Naive thymus-derived CD4-positive, alpha-beta T cell (primary cell): ENCODE measurements at places on chromosomes 5 and 9.

DNA sequence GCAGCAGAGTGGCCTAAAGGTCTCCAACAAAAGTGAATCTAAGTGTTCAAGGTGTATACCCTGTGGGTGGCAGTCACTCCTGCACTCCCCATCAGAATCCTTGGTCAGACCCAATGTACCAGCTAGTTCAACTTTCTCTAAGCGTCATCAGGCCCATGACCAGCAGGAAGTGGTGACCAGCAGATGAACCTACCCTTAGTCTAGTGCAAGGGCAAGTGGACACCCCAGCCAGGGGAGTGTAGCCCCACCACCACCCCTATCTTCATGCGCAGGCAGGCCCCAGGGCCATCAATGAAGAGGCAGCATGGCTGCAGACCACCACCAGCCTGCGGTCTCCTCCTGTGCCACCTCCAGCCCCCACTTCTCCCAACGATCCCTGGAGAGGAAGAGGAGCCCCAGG is 213.1 kb downstream of the AGTPBP1 start:
- no peak for DNase-seq
- no peaks in the 10 kb centered on the region for H3K36me3 ChIP-seq
- H3K4me3 ChIP-seq: no peak overlapping the region
- no peak overlapping the region for H3K27ac ChIP-seq
- H3K4me1 ChIP-seq: no peaks in the 10 kb centered on the region
- no peaks in the 10 kb centered on the region for H3K27me3 ChIP-seq

- peaks cover 12% of the 10 kb centered on the region for H3K4me1 ChIP-seq
- H3K27me3 ChIP-seq: no peaks in the 10 kb centered on the region
- H3K36me3 ChIP-seq: no peaks in the 10 kb centered on the region
- peak; percentile 61 for DNase-seq
These were observed 752 bp upstream of the ANKH start for GRCh38 chr5:14872070-14872989.

- H3K4me3 ChIP-seq: no peak overlapping the region
- no peak overlapping the region for H3K27ac ChIP-seq
- H3K27me3 ChIP-seq: no peaks in the 10 kb centered on the region
- no peaks in the 10 kb centered on the region for H3K4me1 ChIP-seq
- no peaks in the 10 kb centered on the region for H3K36me3 ChIP-seq
- DNase-seq: no peak
These were observed 172.7 kb upstream of the MEF2C start for GRCh38 chr5:89055695-89056085.

- H3K27ac ChIP-seq: no peak overlapping the region
- no peaks in the 10 kb centered on the region for H3K4me1 ChIP-seq
- H3K4me3 ChIP-seq: no peak overlapping the region
- H3K27me3 ChIP-seq: no peaks in the 10 kb centered on the region
- DNase-seq: no peak
These were observed 153.5 kb upstream of the TARS1 start for GRCh38 chr5:33287242-33287641.

- no peaks in the 10 kb centered on the region for H3K27me3 ChIP-seq
- H3K27ac ChIP-seq: no peak overlapping the region
- no peak overlapping the region for H3K4me3 ChIP-seq
- H3K36me3 ChIP-seq: no peaks in the 10 kb centered on the region
- H3K4me1 ChIP-seq: no peaks in the 10 kb centered on the region
These were observed 20.1 kb downstream of the PDE6A start for GRCh38 chr5:149924486-149924885.

GRCh38 chr5:64165500-64166200 is at the start of gene RNF180:
Gene RNF180, plus strand, starts transcription at chr5:64165843. Its CDS starts 34,965 bp downstream, at chr5:64200808.
- H3K27me3 ChIP-seq: peaks cover 5% of the 10 kb centered on the region
- no peak within 1 kb of the TSS for H3K4me3 ChIP-seq
- no peaks in the 10 kb centered on the region for H3K4me1 ChIP-seq
- no peaks in the 10 kb centered on the region for H3K36me3 ChIP-seq

- H3K4me3 ChIP-seq: no peak overlapping the region
- DNase-seq: no peak
- H3K27ac ChIP-seq: no peak overlapping the region
- H3K27me3 ChIP-seq: no peaks in the 10 kb centered on the region
- peaks cover under 1% of the 10 kb centered on the region for H3K4me1 ChIP-seq
These were observed 74.3 kb upstream of the SSBP2 start for GRCh38 chr5:81825237-81825636.

- no peak overlapping the region for H3K4me3 ChIP-seq
- H3K36me3 ChIP-seq: no peaks in the 10 kb centered on the region
- H3K27ac ChIP-seq: no peak overlapping the region
- H3K4me1 ChIP-seq: peaks cover 71% of the 10 kb centered on the region
- H3K27me3 ChIP-seq: no peaks in the 10 kb centered on the region
These were observed 28.6 kb upstream of the IL7R start for GRCh38 chr5:35828082-35828598.

DNA sequence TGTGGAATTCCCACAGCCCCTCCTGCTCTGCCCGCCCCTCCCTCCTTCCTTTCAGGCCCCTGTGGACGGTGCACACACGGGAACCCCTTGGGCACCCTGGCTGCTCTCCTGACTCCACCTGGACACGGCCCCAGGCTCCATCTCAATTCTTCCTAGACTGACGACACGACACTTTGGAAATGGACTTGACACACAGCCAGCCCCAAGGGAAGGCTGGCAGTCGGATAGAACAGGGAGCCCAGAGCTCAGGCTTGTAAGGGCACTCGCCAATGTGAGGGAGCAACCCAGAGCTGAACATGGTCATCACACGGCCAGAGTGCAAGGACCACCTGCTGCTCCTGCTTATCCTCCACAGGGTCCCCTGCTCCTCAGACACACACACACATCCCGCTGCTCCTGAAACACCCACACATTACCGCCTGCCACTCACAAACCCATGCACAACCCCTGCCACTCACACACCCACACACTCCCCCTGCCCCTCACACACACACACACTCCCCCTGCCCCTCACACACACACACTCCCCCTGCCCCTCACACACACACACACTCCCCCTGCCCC is 8.9 kb downstream of the SLC9A3 start:
- H3K27ac ChIP-seq: no peak overlapping the region
- no peaks in the 10 kb centered on the region for H3K27me3 ChIP-seq
- DNase-seq: no peak
- H3K4me1 ChIP-seq: no peaks in the 10 kb centered on the region
- H3K4me3 ChIP-seq: no peak overlapping the region

DNA sequence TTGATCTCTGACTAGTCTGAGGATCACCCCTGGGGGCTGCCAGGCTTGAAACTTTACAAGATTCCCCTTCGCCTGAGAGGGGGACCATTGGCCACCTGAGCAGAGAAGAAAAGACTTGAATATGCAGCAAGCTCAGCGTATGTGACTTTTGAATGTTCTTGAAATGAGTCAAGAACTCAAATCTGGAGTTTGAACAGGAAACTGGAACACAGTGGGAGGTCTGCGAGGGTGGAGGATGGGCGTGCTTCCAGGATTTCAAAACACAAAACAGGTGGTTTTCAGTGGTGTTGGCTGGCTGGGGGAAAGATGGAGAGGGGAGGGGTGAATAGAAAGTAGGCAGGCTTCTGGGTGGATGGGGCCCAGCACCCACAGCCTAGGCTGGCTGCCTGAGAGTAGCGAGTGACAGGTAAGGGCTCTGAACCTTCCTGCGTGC is 40.6 kb downstream of the TMEM174 start:
- no peaks in the 10 kb centered on the region for H3K4me1 ChIP-seq
- no peak for DNase-seq
- H3K27ac ChIP-seq: no peak overlapping the region
- peaks cover 11% of the 10 kb centered on the region for H3K27me3 ChIP-seq
- H3K4me3 ChIP-seq: no peak overlapping the region

GRCh38 chr5:129506086-129506485 is 46.0 kb downstream of the ADAMTS19 start:
- H3K27ac ChIP-seq: no peak overlapping the region
- no peaks in the 10 kb centered on the region for H3K4me1 ChIP-seq
- H3K27me3 ChIP-seq: no peaks in the 10 kb centered on the region
- no peaks in the 10 kb centered on the region for H3K36me3 ChIP-seq

DNA sequence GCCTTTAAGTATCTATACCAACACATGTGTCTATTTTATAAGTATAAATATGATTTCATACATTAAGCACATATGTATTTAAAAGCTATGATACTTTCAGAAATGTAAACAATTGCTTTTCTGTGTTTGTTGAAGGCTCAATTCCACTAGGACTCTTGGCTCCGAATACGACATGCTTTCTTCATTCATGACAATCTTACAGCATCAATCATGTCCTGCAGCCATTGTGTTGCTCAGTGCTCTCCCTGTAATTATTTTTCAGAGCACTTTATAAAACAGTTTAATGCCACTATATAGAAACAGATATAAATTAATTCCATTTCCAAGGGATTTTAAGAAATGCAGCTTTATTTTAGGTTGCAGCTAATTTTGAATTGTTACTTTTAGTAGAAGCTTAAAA is 167.3 kb downstream of the TAF11L14 start:
- no peaks in the 10 kb centered on the region for H3K4me1 ChIP-seq
- no peak overlapping the region for H3K4me3 ChIP-seq
- DNase-seq: no peak
- no peak overlapping the region for H3K27ac ChIP-seq

- no peak overlapping the region for H3K27ac ChIP-seq
- peaks cover 16% of the 10 kb centered on the region for H3K36me3 ChIP-seq
- H3K4me3 ChIP-seq: no peak overlapping the region
- no peaks in the 10 kb centered on the region for H3K27me3 ChIP-seq
- peaks cover 8% of the 10 kb centered on the region for H3K4me1 ChIP-seq
These were observed 6.0 kb downstream of the PUM3 start for GRCh38 chr9:2837915-2838314.

- no peak for DNase-seq
- H3K4me1 ChIP-seq: no peaks in the 10 kb centered on the region
- no peaks in the 10 kb centered on the region for H3K27me3 ChIP-seq
- no peaks in the 10 kb centered on the region for H3K36me3 ChIP-seq
- no peak overlapping the region for H3K27ac ChIP-seq
- H3K4me3 ChIP-seq: no peak overlapping the region
These were observed 34.2 kb upstream of the GRPEL2 start for GRCh38 chr5:149310947-149311658.

DNA sequence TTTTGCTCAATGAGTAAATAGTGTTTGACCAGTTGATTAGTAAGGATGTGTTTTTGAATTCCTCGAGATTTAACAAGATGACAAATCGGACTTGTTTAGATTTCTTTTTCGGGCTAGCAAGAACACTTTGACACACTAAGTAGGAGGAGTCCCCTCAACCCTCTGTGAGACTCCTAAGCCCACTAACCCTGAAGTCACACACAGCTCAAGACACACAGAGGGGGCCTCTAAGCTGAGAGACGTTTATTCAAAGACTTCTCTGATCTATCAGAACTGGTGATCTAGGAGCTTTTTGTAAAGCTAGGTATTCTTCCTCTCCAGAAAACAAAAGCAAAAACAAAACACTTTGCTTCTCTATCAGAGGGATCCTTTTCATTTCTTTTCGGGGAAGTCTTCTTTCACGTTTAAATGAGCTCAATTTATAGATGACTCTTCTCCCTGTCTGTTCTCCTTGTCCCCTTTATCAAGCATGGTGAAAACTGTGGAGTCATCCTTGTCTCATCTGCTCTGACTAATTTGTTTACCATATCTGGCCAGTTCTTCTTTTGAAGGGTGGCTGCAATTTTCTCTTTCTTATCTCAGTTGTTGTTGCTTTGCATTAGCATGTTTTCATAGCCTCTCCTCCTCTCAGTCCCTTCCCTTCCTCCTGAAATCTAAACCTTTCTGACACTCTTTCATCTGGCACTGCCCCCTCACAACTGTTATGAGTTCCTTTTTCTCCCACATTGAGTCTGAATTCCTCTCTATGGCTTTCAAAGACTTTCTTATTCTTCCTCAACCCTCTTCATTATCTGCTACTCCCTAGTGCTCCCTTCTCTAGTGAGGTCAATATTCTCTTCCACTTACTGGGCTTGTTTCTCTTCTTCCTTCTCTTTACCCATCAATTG is 68.5 kb upstream of the RAI14 start:
- DNase-seq: no peak
- H3K36me3 ChIP-seq: no peaks in the 10 kb centered on the region
- H3K4me1 ChIP-seq: no peaks in the 10 kb centered on the region
- H3K27me3 ChIP-seq: no peaks in the 10 kb centered on the region
- H3K27ac ChIP-seq: no peak overlapping the region

- no peak for DNase-seq
- no peaks in the 10 kb centered on the region for H3K4me1 ChIP-seq
- H3K27ac ChIP-seq: no peak overlapping the region
- no peaks in the 10 kb centered on the region for H3K27me3 ChIP-seq
These were observed 1200.2 kb upstream of the CDH6 start for GRCh38 chr5:29993286-29993685.

DNA sequence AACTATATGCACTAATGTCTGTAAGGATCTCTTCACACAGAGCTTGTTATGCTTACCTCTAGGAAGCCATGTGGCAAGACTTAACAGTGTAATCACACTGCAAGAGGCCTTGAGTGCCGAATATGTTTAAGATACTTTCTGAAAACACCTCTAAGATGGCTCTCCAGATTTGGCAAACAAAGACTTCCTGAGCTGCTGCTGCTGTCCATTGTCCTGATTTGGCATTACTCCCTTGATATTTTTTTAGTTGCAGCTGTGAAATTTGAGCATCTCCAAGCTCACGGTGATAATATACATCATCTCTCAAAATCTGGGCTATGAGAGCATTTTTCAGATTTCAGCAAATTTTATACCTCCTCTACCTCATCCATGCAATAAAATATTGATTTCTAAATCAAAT is 384.5 kb upstream of the CDH6 start:
- no peak overlapping the region for H3K27ac ChIP-seq
- no peak for DNase-seq
- no peaks in the 10 kb centered on the region for H3K4me1 ChIP-seq
- no peak overlapping the region for H3K4me3 ChIP-seq
- H3K27me3 ChIP-seq: no peaks in the 10 kb centered on the region

GRCh38 chr9:16413509-16414016 is 456.9 kb downstream of the BNC2 start:
- H3K27me3 ChIP-seq: no peaks in the 10 kb centered on the region
- no peak for DNase-seq
- H3K27ac ChIP-seq: no peak overlapping the region
- H3K4me1 ChIP-seq: no peaks in the 10 kb centered on the region

DNA sequence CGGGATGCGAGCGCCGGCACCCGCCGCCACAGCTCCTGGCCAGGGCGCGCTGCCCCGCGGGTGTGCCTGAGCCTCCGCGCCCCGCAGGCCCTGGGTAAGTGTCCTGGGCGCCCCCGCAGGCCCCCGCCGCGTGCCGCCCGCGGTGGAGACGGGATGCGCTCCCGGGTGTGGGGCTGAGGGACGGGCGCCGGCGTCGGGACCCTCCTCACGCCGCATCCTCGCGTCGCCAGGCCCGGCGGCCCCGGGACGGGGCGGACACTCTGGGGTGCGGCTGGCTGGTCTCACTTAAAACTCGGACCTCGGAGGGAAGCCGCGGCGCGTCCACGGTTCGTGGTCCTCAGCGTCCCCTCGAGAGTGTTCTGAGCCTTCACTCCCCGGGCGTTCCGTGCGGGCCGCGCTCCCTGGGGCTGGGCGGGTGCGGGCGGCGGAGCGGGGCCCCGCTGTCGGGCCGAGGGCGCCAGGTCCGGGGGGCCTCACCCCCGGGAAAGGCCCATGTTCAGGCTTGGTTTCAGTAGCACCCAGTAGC is 275 bp downstream of the AHRR start:
- no peaks in the 10 kb centered on the region for H3K27me3 ChIP-seq
- H3K36me3 ChIP-seq: no peaks in the 10 kb centered on the region
- H3K4me3 ChIP-seq: no peak overlapping the region
- H3K27ac ChIP-seq: no peak overlapping the region
- no peak for DNase-seq

GRCh38 chr5:61254969-61255555 is 77.0 kb upstream of the ZSWIM6 start:
- no peaks in the 10 kb centered on the region for H3K4me1 ChIP-seq
- no peak overlapping the region for H3K4me3 ChIP-seq
- H3K27ac ChIP-seq: no peak overlapping the region
- H3K27me3 ChIP-seq: no peaks in the 10 kb centered on the region
- no peak for DNase-seq

- no peak for DNase-seq
- no peak overlapping the region for H3K27ac ChIP-seq
- no peaks in the 10 kb centered on the region for H3K4me1 ChIP-seq
- H3K4me3 ChIP-seq: no peak overlapping the region
- no peaks in the 10 kb centered on the region for H3K27me3 ChIP-seq
These were observed 273.1 kb upstream of the PIK3R1 start for GRCh38 chr5:67942421-67942820.
